KG1 (cell line): ENCODE measurements at places on chromosomes 5 and 9.

GRCh38 chr9:107174441-107174840 lies 108.6 kb upstream of the RAD23B start:
- DNase-seq = no peak

GRCh38 chr9:91948597-91949391 lies 1.2 kb downstream of the ROR2 start:
- DNase-seq = no peak

DNA sequence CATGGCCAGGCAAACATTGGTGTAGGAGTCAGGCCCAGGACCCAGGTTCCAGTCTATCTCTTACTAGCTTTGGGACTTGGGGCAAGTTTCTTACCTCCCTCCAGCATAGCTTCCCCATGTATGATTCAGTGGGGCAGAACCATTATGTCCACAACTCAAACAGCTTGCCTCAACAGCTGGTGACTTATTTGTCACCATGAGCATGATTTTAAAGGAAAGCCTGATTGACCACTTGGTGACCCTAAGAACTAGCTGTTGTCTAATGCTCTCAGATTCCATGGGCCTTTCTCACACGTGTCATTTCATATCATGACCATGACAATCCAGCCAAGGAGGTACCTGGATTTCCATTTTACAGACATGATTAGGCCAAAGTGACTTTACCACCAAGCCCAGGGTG lies 126.4 kb downstream of the TTLL11 start:
- no peak for DNase-seq

- no peak for DNase-seq
These were observed 106.5 kb upstream of the PARP8 start for GRCh38 chr5:50559955-50560354.

DNA sequence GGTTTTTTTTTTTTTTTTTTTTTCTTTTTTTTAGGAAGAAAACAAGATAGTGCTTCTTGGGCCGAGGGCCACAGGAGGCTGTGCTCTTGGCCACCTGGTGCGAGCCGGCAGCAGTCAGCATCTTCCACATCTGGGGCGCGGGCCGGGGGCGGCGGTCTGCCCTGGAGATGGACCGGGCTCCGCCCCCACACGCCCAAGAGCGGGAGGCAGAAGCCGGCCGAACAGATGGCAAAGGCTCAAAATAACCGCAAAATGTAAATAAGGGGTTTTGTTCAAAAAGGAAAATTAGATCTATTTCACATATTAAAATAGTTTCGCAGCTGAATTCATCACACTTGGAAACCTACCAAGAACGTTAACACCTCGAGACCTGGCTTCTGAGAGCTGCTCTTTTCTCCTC lies 51.5 kb upstream of the UBAC1 start:
- DNase-seq = no peak

GRCh38 chr5:137492331-137492730 lies 6.8 kb downstream of the SPOCK1 start:
- no peak for DNase-seq

GRCh38 chr9:105295986-105296385 lies 51.5 kb downstream of the SLC44A1 start:
- DNase-seq = no peak

- DNase-seq = no peak
These were observed 55.8 kb upstream of the ABL1 start for GRCh38 chr9:130779153-130779855.

DNA sequence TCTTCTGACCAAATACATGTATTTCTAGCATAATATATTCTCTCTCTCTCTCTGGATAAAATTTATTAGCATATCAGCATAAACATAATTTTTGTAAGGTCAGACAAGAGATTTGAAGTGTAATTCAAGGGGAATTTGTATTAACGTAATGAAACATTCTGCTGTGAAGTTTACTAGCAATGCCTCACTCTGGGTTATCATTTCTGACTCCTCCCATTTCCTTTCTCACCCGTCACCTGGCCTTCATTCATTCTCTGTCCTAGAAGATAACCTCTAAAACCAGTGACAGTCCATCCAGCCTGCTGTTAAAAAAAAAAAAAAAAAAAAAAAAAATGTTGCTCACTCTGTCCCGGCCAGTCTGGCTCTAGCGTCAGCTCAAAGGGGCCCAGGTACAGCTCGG lies 27.1 kb downstream of the GRAMD2B start:
- no peak for DNase-seq

- DNase-seq = no peak
These were observed 285.1 kb downstream of the GADD45G start for GRCh38 chr9:89889865-89890264.

DNA sequence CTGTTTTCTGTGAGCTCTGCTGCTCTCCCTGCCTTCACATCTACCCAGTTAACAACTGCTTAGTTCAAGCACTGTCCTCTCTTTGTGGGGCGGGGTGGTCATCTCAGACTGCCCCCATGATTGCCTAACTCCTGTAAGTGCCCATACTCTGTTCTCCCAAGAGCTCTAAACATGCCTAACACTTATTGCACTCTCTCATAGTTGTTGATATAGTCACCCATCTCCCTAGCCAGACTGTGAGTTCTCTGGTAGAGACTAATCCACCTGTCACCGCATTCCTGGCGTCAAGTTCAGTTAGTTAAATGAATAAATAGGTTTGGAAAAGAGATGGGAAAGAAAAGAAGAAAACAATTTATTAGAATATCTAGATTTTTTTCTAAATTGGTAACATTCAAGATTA lies 18.3 kb upstream of the MUSK start:
- no peak for DNase-seq

GRCh38 chr5:72921886-72922285 lies 34.0 kb upstream of the FCHO2 start:
- DNase-seq = no peak

DNA sequence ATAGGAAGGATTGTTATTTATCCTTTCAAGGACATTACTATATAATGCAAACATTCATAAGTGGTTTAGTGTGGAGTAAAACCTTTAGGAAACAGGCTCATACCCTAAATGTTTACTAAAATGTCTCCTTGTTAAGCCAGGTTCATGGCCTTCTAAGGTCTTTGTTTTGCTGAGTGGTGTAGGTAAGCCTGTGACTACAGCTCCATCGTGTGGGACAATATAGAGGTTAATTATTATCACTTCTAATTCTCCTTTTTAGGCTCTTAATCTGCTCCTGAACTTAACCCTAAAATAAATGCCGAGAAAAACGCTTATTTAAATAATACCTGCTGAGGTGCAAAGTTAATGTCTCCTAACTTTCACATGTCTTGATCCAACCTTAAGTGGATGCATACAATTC lies 43.8 kb downstream of the SPINK5 start:
- DNase-seq = no peak
